Suppressor macrophage treated with lipopolysaccharide for 1 hour (primary cell): ENCODE measurements at places on chromosomes 13 and 19.

DNA sequence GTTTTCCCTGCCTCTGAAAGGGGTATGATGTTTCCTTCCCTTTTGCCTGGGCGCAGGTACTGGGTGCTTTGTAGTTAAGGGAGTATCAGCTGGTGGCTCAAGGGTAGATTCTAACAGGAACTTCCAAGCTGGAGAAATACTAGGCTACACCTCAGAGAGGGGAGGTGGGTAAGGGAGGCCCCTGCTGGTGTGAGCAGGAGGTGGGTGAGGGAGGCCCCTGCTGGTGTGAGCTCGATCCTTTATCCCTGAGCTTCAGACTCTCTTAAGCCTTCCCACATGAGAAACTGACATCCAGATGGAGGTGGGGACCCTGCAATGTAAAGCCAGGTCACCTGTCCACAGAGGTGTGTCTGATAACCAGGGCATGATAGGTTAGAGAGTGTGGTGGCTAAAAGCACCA is 32.1 kb downstream of the CYP2B6 start:
- DNase-seq: no peak

- DNase-seq: no peak
These were observed 87.0 kb upstream of the TRPC4 start for GRCh38 chr13:37956536-37956935.

DNA sequence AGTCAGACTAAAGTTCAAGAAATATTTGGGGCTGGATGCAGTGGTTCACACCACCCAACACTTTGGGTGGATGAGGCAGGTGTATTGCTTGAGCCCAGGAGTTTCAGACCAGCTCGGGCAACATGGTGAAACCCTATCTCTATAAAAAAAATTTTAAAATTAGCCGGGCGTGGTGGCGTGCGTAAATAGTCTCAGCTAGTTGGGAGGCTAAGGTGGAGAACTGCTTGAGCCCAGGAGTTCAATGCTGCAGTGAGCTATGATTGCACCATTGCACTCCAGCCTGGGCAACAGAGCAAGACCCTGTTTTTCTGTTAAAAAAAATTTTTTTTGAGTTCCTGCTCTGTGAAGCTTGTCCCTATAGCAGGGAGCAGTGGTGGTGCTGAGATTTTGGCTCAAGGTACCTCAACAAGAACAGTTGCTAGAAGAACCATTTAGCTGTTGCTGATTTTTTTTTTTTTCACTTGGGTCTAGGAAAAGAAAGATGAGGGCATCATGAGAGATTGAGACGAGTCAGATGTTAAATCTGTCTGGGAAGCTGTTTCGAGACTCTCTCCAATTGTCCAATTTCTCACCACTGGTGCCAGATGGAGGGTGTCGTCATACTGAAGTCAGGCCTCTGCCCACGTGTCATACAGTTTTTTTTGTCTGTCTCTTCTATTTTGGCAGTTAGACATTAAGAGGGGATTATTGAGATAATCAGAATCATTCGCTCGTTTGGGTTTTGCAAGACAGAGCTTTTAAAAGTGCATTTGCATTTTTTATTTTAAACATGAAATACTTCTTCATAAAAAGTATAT is 3.7 kb downstream of the SLC25A42 start:
- peak; percentile 7 for DNase-seq

DNA sequence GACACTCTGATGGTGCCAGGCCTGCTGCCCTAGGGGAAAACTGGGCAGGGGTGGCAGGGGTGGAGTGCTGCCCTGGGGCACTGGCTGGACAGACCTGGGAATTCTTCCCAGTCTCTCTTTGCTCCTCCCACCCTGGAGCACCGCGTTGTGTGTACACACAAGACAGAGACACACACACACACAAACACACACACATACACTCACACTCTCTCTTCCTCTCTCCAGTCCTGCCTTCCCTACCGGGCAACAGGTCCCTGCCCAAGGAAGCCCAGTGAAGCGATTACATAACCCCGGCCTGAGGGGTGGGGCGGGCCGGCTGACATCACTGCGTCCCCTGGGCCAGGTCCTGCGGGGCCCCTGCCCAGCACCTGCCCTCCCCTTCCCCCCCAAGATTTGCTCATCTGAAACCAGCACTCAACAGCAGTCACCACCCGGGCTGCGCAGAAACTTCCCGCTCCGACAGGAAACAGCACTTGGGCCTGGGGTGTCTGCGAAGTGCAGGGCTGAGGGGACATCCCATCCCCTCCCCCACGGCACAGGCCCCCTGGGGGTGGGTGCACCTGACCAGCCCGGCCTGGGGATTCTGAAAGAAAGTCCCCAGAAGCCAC is 1.2 kb downstream of the MKNK2 start:
- peak; percentile 59 for DNase-seq

DNA sequence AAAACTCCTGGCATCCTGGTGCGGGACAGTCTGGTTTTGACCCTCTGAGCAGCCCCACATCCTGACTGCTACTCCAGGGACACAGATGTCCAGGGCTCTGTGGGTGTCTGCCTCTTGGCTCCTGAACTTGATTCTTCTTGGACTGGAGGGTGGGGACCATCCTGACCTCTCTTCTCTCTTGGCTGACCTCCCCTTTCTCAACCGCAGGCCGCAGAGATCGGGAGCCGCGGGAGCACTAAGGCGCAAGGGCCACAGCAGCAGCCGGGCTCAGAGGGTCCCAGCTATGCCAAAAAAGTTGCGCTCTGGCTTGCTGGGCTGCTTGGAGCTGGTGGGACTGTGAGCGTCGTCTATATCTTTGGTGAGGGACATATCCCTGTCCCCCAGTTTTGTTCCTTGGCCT is 1.0 kb downstream of the TIMM50 start:
- no peak for DNase-seq

DNA sequence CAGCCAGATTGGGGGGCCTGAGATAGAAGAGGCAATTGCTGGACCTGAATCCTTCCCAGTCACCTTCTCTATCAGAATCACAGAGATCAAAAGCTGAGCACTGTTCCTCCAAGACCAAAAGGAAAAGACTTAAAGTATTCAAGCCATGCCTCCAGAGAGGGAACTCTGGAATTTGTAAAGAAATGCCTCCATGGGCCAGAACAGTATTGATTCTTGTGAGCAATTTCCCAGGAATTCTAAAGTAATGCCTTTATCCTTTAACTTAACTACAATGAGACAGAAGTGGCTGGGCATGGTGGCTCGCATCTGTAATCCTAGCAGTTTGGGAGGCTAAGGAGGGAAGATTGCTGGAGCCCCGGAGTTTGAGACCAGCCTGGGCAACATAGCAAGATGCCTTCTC is 148.8 kb downstream of the FLT1 start:
- DNase-seq: no peak

GRCh38 chr13:111904701-111905608 is 162.0 kb upstream of the SOX1 start:
- no peak for DNase-seq

DNA sequence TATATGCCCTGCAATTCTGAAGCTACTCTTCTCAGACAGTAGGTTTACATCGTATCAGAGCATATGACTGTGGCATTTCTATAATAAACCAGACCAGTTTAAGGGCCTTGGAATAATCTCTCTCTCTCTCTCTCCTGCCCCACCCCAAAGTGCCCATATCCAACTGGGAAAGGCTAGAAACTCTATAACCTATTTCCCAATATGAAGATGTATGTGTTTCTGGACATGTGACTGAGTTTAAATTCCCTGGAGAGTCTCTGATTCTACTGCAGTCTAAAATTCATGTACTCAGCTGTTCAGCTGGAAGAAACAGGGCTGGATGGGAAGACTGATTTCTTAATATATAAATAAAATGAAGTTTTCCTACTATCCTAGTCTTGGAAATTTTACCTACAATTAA is 91.9 kb upstream of the MBNL2 start:
- no peak for DNase-seq

- DNase-seq: no peak
These were observed 1431.0 kb upstream of the ATXN8OS start for GRCh38 chr13:68676513-68677115.

DNA sequence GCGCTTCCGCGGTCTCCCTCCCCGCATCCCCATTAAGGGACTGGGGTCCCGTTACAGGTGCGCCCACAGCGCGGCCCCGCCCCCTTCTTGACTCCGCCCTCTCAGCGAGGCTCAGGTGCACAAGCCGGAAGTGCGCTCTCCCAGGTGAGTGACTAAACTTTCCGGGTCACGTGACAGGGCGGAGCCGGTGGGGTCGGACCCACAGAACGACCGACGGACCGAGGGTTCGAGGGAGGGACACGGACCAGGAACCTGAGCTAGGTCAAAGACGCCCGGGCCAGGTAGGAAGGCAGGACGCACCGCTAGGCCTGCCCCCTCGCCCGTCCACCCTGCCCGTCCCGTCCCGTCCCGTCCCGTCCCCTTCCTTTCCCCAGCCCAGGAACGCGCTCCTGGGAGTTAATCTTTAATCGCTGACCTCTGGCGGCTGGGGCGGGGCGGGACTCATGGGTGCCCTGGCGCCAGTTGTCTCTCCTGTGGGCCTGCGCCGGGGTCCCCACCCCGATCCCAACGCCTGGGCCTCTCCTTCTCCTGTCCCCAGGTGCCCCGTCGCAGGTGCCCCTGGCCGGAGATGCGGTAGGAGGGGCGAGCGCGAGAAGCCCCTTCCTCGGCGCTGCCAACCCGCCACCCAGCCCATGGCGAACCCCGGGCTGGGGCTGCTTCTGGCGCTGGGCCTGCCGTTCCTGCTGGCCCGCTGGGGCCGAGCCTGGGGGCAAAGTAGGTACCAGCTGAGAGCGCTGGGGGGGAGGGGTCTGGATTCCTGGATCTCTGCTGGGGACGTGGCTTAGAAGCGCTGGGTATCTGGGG is at the start of gene CRB3:
Gene CRB3, plus strand, starts transcription at position 202 of the 804 bp plus-strand sequence. Its CDS starts 431 bp downstream, at position 633.
- no peak for DNase-seq

GRCh38 chr13:60798503-60798902 is 401.5 kb downstream of the TDRD3 start:
- no peak for DNase-seq

DNA sequence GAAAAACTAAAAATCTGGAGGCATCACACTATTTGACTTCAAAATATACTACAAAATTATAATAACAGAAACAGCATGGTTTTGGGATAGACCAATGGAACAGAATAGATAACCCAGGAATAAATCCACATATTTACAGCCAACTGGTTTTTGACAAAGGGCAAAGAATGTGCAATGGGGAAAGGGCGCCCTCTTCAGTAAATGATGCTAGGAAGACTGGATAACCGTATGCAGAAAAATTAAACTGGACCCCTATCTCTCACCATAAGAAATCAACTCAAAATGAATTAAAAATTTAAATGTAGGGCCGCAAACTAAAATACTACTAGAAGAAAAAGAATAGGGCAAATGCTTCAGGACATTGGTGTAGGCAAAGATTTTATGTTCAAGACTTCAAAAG is 440.5 kb upstream of the SGCG start:
- no peak for DNase-seq

DNA sequence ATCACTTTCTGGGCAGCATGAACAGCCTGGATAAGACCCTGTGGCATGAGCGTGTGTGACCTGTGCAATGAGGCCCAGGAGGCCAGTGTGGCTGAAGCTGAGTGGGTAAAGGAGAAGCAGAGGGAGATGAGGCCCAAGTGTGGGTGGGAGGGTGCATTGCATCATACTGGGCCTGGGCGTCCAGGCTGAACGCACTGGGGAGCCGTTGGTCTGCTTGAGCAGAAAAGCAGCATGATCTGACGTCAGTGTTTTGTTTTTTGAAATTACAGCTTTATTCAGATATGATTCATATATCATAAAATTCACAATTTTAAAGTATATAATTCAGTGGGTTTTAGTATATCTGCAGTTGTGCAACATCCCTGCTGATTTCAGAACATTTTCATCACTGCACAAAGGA is 409.7 kb downstream of the HS6ST3 start:
- no peak for DNase-seq

- no peak for DNase-seq
These were observed 69.9 kb downstream of the C13orf42 start for GRCh38 chr13:51041126-51041525.

DNA sequence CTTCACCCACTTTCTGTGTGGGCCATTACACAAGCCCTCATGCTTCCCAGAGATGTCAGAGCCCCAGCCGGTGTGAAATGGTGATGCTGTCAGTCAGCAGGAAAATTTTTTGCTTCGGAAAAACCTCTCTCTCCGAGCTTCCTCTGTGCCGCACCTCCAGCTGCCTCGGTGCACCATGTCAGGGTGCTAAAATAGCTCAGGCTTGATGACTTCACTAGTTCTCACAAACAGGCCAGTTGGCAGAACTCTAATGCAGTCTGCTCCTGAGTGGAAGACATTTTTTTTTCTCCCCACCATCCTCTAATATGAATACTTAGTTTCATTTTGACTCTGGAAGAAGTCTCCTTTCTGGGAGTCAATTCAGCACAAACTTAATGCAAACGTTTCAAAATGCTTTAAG is 71.3 kb downstream of the KLF12 start:
- DNase-seq: peak; percentile 3

- peak; percentile 73 for DNase-seq
These were observed 5.7 kb upstream of the FPR3 start for GRCh38 chr19:51789061-51789795.

- DNase-seq: peak; percentile 71
These were observed 9.2 kb downstream of the ASF1B start for GRCh38 chr19:14127176-14127575.

DNA sequence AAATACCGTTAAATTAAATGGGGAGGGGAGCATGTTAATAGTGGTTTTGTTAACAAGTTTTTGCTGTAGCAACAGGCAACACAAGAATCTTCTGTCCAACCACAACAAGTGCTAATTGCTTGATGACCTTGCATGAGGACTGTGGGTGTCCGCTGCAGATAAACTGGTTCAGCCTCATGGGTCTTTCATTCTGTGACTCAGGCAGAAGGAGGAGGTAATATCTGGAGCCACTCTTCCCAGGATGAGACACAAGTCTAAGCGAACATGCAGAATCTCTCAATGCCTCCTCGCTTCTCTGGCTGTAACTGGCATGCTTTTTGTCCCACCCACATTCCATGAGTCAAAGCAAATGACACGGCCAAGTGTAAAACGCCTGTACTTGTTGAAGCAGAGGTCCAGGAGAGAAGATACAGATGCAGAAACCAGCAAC is 56.6 kb upstream of the MYO16 start:
- no peak for DNase-seq

DNA sequence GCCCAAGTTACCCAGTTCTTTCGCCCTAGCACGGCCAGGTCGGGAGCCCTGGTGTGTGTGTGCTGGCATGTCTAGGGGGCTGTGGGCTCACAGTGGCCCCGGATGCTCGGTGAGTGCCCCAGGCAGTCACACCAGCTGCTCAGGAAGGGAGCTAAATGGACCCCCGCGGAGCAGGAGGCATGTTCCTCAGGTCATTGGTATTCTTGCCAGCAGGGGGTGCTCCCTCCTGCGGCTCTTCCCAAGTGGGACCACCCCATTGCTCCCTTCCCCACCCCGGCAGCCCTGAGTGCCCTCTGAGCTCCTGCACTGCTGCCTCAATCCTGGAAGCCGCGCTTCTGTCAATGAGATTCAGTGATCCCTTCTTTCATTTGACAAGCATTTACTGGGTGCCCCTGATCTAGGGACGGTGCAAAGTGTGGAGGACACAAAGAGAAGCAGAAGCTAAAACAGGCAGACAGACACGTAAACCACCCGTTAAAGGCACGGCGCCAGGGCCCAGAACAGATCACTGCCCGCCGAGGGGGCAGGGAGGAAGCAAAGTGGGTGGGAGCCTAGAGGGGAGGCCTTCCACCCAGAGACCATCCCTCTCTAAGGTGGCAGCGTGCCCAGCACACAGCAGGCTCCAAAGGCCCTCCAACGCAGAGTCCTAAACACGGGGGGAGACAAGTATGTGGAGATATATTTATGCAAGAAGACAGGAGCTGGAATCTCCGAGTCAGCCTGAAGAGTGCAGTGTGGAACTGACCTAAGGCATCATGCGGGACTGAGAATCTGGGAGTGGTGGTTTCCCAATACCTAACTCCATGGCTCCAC is 5.2 kb upstream of the ADPRHL1 start:
- DNase-seq: no peak
